ENCODE measurements at places on chromosomes 7 and 10. TPM values are rescaled to one million over a fixed set of nuclear protein-coding genes. Genes with fewer than 3 reads are reported as not detected.

DNA sequence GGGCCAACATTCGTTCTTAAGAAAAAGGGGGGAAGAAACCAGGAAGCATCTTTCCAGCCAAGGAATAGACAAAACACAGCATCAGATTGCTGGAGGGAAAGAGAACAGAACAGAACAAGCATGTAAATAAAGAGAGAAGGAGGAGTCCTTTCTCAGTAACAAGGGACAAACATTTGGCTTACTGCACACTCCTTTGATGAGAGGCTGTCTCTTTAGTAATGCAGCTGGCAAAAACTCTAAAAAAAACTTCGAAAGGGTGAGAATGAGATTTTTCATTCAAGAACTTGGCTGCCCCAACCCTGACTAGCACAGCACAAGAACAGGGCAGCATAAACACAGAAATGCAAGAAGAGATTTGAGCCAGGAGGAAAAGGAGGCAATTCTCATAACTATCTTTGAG lies 38.9 kb upstream of the IL6 start:
- DNase-seq: no peak

- DNase-seq: peak; percentile 5
Measured at GRCh38 chr10:76352300-76352699, 920.9 kb downstream of the LRMDA start.

GRCh38 chr7:90551036-90551435 lies 45.1 kb upstream of the CDK14 start:
- DNase-seq: no peak

GRCh38 chr10:29926693-29927048 lies 132.7 kb downstream of the JCAD start:
- DNase-seq: no peak

DNA sequence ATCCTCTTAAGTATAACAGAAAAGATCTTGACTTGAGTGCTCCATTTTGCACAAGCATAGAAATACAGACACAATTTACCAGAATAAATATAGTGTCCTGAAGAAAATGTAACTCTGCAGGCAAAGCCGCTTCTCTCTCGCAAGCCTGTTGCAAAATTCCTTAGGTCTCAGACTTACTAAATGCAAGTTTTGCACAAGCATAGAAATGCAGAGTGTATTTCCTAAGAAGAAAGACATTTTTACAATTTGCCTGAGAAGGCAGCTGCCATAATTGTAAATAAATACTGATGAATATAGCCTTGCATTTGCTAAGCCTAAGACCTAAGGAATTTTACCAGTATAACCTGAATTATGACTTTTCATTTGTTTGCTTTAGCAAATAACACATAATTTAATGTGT lies 67.1 kb downstream of the AGMO start:
- DNase-seq: no peak

DNA sequence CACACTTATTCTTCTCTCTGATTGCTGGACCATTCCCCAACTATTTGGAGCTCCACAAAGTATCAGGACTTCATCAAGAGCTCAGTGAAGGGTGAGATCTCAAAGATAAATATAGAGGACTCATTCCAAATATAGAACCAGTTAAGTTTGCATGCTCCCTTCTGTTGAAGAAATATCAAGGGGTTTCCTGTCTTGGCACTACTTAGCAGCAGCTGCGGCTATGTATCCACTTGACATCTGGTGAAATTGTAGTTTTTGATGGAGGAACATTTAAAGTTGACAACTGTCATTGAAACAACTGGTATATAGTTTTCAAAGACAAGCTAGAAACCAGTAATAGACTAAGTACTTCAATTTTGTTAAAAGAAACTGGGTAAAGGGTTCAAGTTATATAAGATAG lies 1.0 kb upstream of the SPAG6 start:
- DNase-seq: no peak

GRCh38 chr10:3208481-3209406 lies 36.2 kb upstream of the PITRM1 start:
- no peak for DNase-seq

DNA sequence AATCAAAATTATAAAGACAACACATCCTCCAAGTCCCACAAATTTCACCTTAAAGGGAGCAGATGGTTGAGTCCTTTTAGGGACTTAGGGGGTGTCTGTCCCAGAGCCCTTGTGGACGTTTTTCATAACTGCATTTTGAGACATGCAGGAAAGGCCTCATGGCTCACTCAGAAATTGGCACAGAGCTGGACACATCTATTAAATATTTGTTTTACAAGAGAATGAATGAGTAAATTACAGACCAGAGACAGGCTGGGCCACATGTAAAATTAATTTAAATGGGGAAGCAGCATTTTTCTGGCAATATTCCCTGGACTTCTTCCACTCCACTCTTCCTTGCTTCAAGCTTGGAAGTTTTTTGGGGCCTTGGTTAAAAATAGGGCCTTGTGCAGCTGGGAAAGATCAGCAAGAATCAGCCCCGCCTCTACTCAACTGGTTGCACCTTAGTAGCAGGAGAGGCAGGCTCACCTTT lies 20.0 kb downstream of the LAMB1 start:
- no peak for DNase-seq

DNA sequence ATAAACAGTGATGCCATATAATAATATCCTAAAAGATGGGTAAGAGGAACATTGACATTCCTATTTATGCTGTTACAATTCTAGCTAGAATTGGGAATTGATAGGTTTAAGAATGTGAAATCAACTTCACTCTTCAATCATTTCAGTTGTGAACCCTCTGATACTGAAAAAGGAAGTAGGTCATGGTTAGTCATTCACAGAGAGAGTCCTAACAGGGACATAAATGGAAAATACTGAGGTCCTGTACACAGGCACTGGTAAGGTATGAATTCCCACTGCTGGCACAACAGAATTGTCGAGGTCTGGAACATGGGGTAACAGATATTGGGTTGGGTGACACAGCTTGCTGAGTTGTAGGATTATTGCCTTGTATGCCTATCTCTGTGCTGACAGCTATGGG lies 289.4 kb upstream of the LRRN3 start:
- no peak for DNase-seq

- DNase-seq: no peak
Measured at GRCh38 chr7:131111081-131111576, 216.5 kb upstream of the MKLN1 start.

- no peak for DNase-seq
Measured at GRCh38 chr10:3476186-3476585, 303.6 kb upstream of the PITRM1 start.

DNA sequence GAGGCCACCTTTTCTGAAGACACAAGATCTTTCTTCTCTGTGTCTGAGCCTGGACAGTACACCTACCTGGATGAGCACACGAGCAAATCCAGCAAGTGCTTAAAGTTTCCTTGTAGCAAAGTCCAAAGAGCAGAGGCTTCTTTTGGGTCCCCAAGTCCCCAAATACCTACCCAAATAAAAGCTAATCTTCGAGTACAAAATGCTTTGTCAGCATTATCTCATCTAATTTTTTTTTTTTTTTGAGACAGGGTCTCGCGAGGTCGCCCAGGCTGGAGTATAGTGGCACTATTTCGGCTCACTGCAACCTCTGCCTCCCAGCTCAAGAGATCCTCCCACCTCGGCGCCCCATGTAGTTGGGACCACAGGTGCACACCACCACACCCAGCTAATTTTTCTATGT lies 24.6 kb downstream of the MYOF start:
- DNase-seq: no peak

GRCh38 chr10:116915340-116915739 lies 66.0 kb downstream of the ENO4 start:
- no peak for DNase-seq

DNA sequence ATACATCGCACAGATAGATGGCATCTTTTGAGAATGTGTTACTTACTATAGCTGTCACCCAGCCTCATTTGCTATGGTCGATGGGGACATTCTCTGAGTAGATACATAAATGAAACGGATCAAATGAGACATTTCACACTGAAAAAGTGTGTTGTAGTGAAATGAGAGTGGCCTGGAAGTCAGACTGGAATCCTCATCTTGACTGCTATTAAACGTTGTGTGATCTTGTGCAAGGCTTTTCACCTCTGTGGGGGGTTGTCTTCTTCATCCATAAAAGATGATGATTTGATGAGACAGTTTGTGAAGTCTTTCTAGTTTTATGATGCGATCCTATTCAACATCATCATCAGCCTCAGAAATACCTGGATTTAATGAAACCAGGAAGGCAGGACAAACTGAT lies 155.4 kb upstream of the MYO3A start:
- DNase-seq: no peak

- DNase-seq: no peak
Measured at GRCh38 chr10:29189256-29189655, 99.6 kb upstream of the LYZL1 start.

- no peak for DNase-seq
Measured at GRCh38 chr10:11403116-11403515, 208.3 kb downstream of the USP6NL start.

Gene SEC23IP
- 38.0 TPM for total RNA-seq

Gene THSD7A
- total RNA-seq: 0.02 TPM

Gene LRRC17
- total RNA-seq: not detected

Gene MAP3K8
- 15.7 TPM for total RNA-seq

Measured in K562 (cell line).